ENCODE measurements at places on chromosomes 12 and 14.

DNA sequence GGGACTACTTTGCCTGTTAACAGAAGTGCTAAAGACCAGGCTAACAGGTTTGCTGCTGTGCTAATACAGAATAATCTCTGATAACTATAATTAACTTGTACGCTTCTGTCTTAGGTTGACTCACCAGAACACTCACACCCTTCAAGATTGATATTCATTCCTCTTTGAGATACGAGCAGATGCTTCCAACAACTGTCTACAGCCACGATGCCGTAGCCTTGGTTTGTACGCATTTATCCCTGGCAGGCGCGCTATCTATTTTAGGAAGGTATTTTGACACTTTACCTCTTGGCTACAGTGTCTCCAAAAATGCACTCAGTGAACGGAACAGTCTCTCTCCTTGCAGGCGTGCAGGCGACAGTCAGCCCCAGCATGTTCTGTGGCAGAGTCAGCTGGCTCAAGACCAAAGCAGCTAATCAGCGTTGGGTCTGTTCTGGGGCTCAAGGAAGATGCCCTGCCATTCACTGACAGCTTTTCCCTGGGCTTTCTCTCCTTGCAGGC, 146.4 kb upstream of the PRICKLE1 start:
- peak; percentile 20 for DNase-seq

- DNase-seq: no peak
Observed at GRCh38 chr14:40058901-40059897, 627.0 kb upstream of the FBXO33 start.

- DNase-seq: no peak
Observed at GRCh38 chr12:95424271-95424994, 49.5 kb upstream of the METAP2 start.

GRCh38 chr12:59632408-59632807, 36.6 kb downstream of the SLC16A7 start:
- DNase-seq: peak; percentile 6

GRCh38 chr14:74579447-74580274, 32.4 kb downstream of the LTBP2 start:
- peak; percentile 67 for DNase-seq

Data from AG20443 (cell line).